ENCODE measurements at places on chromosomes 2 and 18.

DNA sequence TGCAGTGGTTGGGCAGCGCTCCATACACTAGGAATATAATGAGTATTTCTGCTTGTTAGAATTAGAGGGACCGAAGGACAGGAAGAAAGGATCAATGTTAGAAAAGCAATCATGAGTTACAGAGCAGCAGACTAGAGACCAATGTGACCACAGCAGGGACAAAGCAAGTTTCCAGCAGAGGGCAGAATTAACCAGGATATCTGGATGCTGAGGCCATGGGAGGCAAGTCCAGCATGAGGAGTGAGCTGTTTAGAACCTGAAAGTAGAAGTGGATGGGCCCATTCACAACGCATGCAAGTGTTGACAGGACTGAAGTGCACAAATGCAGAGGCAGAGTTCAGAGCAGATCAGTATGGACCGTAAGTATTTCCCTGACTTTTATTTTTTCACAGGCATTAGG, 910.4 kb upstream of the GYPC start:
- DNase-seq = peak; percentile 43

- DNase-seq = no peak
These were observed 352.5 kb upstream of the ZNF521 start for GRCh38 chr18:25704494-25704893.

DNA sequence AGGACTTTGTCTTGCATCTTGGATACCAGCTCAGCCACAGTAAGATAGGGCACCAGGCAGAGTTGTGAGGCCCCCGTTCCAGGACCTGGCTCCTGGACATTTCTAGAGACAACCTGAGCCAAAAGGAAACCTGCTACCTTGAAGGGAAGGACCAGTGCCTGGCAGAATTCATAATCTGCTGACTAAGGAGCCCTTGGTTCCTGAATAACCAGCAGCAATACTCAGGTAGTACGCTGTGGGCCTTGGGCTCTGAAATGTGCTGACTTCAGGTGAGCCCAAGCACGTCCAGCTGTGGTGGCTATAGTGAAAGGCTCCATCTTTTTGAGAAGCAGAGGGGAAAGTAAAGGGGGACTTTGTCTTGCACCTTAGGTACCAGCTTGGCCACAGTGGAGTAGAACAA, 28.5 kb downstream of the SERPINB11 start:
- no peak for DNase-seq

DNA sequence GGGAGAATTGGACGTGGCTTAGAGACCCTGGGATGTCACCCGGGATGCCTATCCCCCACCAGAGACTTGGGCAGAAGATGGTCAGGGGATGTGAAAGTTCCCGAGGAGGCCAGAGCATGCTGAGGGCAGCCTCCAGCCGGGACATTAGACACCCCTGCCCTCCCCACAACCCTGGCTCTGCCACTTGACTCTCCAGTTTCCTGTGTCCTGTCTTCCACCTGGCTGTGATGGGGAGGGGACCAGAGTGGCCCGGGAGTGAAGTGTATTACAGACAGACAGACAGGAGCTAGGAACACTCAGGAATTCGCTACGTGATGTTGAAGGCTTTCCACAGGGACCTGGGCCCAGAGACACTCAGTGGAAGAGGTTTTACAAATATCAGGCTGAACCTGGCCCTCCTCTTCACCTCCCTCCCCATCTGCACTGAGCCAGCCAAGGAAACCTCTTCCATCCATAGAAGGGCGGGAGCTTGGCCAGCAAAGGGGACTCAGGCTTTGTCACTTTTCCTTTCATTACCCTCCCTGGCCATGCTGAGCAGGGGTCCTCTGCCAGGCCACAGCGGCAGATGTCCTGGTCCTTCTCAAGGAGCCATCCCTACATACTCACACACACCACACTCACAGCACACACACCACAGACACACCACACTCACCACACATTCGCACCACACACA, 60.7 kb downstream of the SDC1 start:
- DNase-seq = no peak

DNA sequence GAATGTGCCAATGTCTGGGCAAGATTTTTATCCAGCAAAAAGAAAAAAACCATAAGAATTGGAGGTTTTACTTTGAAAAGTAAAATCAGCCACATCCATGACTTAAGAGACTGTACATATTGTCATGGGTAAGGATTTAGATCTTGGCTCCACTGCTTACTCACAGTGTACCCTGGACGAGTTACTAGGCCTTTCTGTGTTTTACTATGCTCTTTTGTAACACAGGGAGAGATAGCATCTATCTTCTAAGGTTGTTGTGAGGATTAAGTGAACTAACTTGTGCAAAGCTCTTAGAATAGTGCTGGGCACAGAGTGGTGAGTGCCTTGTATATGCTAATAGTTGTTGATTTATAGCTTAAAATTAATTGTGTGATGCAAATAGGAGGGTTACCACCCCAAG, 255.9 kb downstream of the NEDD4L start:
- no peak for DNase-seq

DNA sequence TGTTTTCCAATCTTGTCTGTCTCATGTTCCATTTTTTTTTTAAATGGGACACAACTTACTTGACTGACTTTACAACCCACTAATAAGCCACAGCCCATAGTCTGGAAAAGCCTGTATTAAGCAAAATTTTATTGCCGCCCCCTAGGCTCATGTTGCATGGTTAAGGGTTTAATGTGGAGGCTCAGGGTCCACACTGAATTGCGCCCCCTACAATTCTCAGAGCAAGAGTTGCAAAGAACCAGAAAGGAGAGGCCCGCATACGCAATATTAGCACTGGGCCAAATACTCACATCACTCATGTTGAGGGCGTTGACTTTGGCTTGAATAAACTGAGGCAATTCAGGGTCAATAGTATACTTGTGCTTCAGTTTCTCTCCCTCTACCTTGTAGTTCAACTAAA, 65.5 kb downstream of the NEB start:
- no peak for DNase-seq

DNA sequence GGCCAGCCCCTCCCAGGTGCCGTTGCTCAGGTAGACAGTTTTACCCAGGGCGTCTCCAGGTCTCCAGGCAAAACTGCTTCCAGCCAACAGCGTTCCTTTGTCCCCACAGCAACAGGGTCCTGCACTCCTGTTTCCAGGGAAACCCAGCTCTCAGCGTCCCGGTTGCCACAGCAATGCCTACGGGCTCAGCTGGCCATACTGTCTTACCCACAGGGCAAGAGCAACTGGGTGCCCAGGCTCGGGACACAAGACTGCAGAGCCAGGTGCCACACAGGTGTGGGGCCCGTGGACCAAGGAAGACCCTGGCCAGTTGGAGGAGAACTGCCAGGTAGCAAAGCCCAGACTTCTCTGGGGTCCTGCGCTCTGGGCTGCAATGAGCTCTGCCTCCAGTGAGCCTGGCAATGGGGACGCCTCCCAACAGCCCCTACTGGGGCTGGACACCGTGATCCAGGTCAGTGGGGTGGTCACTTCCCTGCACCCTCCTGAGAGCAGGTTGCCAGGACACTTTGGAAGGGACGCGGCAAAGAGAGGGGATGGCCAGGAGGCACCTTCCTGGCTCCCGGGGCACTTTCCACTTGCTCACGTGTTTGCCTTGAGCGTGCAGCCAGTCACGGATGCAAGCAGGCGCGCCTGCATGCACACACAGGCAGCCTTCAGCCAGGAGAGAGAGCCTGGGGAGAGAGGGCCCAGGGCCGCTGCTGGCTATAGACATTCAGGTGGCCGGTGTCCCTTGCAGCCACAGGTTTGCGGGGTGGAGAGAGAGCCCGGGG, at the start of gene CROCC2:
CROCC2 (plus strand) TSS at position 196 of the 770 bp plus-strand sequence; CDS start at position 374, 178 bp downstream.
- DNase-seq = no peak

- no peak for DNase-seq
These were observed 276.6 kb downstream of the MREG start for GRCh38 chr2:215736653-215737290.

DNA sequence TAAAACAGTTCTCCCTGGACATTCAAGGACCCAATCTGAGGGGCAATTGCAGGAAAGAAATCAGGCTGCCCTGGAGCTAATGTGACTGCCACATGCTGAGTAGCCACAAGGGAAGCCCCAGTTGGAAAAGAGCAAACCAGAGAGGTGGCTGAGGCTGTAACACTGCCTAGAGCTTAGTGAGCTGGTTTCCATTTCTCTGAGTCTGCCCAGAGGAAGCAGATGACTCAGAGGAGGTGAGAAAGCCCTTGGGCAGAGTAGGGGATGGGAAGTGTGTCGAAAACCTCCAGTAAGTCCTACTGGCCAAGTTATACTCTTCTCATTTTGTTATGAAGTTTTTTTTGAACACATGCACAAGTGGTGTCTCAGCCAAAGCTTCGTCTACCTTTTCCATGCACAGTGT, 753.0 kb downstream of the CNTNAP5 start:
- DNase-seq = no peak

Measured in NCI-H1105 treated with DMSO at 0.1 percent for 48 hours (cell line).